SHP77 (cell line): ENCODE measurements at places on chromosomes 11 and 22.

GRCh38 chr22:48651981-48652538 lies 1175.6 kb downstream of the BRD1 start:
- peak; percentile 76 for DNase-seq

DNA sequence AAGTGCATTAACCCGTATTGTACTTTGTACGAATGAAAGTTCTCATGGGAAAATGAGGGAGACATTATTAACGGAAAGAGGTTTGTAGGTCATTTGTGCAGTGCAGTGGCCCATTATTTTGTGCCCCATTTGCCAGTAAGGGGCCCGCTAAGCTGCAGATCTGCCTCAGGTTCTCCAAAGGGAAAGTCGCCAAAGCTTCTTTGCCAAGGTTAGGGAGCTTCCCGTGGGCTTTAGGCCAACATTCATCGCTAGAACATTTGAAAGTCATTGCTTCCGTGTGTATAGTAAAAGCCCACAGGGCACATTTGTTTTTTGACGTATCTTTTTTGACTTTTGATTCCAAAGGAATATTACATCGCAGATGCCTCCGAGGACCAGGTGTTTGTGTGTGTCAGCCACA lies 61.0 kb upstream of the SORL1-AS1 start:
- no peak for DNase-seq

- no peak for DNase-seq
Observed at GRCh38 chr11:1759851-1760220, 3.9 kb downstream of the CTSD start.

DNA sequence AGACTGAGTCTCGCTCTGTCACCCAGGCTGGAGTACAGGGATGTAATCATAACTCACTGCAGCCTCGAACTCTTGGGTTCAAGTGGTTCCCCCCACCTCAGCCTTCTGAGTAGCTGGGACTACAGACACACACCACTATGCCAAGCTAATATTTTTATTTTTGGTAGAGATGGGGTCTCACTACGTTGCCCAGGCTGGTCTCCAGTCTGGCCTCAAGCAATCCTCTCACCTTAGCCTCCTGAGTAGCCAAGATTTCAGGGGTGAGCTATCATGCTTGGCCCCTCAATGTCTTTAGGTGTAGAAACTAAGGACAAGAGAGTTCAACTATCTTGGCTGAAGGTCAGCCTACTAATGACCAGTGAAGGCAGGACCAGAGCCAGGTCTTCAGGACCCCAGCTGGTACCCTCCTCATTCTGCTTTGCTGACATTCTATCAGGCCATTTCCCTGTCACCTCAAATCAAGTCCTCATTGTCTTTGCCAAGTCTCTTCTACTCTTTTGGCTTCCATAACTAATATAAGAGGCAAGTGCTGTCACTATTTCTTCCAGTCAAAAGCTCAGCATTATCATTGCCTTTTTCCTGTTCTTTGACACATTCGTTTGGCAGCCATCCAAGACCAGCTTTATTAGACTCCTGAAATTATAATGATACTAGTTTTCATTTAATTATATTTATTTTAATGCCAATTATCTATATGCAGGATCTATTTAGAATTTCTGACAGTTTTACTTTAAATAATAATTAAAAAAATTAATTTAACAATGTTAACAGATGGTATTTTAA lies 264.2 kb upstream of the PITPNB start:
- DNase-seq, result no peak

- no peak for DNase-seq
Observed at GRCh38 chr11:119584193-119585042, 144.6 kb downstream of the NECTIN1 start.

DNA sequence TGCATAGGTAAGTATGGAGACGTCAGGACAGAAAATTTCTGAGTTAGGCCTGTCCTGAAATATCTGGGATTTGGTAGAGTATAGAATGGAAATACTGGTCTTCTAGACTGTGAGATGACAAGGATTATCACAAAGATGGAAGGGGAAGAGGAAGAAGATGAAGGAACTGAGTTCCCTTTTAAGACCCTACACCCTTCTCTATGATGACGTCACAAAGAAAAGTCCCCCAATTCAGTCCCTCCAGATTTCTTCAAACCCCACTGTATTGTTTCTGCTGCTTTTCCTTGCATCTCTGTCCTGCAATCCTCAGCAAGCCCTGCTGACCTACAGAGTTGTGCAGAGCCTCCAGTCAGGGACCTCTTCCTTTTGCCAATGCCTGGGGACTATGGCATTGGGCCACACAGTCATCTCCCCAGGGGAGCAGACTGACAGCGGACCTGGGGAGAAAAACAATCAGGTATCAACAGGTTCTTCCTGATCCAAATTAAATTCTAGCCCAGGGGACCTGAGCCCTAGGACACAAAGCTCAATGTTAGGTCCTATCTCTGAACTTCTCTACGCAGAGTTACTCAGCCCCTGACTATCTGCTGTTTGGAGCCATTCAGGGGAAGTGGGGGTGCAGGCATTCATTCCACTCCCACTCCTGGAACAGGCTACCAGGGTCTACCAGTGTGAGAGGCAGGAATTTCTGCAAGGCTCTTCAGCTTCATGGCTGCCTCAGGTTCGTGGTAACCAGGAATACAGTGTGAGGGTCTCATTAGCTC lies 49.2 kb upstream of the POU2AF1 start:
- no peak for DNase-seq

DNA sequence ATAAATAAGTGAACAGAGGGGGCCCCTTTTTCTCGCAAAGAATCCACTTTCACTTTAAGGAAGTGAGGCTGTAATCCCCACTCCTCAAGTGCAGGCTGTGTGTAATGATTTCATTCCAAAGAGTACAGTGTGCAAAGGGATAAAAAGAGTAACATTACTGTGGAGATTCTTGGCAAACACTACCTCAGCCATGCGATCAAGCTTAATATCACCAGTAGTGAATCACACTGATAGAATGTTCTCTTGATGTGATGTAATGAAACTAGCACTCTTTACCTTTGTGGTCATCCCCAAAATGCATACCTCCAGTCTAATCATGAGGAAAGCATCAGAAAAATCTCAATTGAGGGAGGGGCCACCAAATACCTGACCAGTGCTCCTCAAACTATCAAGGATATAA lies 246.1 kb upstream of the CHORDC1 start:
- no peak for DNase-seq

DNA sequence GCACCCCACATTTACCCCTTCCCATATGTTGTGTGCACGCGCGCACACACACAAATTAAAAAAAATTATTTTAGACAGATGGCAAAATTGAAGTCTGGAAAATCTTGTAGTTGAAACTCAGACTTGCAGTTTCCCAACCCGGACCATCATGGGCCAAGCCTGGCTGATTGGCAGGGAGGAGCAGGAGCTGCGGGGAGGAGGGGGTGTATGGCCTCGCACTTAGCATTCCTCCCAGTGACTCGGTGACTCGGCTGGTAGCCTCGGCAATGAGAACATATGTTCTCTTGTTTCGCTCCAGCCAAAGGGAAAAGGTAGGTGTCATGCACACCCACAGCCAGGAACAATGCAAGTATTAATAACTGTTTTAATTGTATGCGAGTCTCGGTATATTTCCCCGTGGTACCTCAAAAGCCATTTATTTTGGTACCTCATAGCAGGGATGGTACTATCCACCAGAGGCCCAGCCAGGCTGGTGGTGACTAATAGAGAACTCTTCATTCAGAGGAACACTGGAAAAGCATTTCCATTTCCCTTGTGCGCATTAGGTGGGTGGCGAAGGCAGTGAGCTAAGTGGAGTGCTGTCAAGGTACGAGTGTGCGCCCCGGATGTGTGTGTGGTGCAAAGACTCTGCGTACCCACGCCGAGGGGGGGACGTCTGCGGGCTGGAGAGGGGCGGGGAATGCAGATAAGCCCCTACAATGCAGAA lies 92.5 kb downstream of the DSCAML1 start:
- DNase-seq, result peak; percentile 49

DNA sequence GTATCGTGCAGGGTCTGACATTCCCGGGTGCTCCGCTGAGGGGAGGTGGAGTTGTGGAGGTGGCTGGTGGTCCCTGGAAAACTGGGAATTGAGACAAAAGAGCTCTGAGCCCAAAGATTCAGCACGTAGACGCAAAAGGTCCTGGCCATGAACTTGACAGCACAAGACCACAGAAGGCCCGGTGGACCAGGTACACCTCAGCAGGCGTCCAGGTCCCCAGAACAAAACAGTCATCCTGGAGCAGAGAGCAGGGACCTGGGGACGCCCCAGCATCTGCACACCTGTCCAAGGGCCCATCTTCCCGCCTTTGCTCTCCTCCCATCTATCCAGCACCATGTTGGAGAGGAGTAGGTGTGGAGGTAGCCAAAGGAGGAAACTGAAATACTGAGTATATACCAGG lies 13.8 kb upstream of the MB start:
- DNase-seq, result no peak

DNA sequence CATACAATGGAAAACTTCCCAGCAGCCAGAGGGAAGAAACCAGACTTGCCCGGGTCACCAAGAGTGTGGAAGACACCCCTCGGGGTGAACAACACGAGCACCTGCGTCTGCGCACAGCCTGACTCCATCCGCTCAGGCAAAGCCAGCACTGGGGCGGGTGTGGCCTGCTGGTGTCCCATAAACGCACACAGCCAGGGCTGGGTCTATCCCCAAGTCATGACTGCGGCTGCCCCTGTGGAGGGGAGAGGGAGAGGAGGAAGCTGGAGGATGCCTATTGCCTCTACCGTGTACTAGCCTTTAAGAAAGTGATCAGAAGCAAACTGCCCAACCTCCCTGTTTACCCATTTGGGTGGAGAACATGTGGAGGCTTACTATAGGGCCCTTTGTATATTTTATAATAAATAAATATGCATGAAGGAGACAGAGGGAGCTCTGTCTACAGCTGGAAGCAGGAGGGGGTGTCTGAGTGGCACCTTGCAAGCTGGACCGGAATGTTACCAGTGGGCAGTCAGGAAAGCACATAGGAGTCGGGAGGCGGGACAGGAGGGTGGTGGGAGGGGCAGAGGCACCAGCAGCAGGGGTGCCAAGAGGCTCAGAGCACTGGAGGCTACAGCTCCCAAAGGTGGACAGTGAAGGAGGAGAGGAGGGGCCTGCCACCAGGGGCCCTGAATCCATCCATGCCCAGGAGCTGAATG lies 79.6 kb downstream of the PHF21B start:
- no peak for DNase-seq

GRCh38 chr11:26842478-26843282 lies 120.8 kb upstream of the SLC5A12 start:
- DNase-seq, result no peak

GRCh38 chr22:25067851-25068421 lies 115.4 kb downstream of the KIAA1671 start:
- DNase-seq, result peak; percentile 31

DNA sequence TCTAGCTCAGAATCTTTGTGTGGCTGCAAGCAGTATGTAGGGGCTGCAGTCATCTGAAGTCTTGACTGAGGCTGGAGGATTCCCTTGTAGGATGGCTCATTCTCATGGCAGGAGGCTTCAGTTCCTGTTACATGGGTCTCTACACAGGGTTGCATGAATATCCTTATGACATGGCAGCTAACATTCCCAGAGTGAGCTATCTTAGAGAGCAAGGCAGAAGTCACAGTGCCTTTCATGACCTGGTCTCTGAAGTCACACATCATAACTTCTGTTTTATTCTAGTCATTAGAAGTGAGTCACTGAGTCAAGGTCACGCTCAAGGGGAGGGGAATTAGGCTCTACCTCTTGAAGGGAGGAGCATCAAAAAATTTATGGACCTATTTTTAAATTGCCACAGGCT lies 10.3 kb upstream of the SPON1 start:
- DNase-seq, result no peak

DNA sequence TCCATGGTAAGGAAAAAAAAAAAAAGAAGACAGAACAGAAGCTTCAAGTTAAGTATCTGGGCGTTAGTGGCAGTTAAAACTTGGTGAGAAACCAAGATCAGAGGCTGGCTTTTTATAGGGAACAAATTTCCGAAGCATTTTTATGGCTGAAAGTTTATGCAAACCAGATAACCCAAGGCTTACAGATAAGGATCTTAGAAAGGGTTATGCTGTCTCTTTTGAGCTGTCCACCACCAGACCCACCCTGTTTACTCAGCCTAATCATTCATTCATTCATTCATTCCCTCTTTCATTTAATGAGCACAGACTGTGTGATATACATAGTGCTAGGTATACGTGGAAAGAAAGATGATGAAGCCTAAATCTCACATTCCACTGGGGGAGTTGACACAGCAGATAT lies 89.5 kb downstream of the ME3 start:
- DNase-seq, result no peak

- no peak for DNase-seq
Observed at GRCh38 chr11:44684859-44685281, 41.9 kb upstream of the TSPAN18 start.

DNA sequence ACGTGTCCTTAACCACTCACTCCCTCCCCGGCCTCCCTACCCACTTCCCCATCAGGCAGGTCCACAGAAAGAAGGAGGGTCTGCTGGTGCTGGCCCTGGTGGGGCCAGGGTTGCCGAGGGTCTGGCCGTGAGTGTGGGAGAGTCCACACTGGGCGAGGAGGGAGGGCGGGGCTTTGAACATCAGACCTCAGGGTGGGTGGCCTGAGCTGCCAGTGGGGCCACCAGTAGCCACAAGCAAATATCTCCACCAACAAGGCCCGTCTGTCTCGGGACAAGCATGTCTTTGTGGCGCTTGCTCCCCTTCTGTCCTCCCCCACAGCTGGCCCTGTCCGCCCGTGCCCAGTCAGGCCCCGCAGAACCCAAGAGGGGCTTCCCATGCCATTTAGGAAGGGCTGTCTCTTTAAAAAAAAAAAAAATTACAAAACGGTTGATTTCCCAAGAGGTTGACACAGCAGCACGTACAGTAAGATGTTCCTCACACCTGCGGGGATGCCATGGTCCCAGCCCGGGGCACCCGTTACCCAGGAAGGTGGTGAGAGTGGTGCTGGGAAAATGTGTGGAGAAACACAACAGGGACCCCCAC lies 17.7 kb upstream of the TALDO1 start:
- DNase-seq, result no peak

DNA sequence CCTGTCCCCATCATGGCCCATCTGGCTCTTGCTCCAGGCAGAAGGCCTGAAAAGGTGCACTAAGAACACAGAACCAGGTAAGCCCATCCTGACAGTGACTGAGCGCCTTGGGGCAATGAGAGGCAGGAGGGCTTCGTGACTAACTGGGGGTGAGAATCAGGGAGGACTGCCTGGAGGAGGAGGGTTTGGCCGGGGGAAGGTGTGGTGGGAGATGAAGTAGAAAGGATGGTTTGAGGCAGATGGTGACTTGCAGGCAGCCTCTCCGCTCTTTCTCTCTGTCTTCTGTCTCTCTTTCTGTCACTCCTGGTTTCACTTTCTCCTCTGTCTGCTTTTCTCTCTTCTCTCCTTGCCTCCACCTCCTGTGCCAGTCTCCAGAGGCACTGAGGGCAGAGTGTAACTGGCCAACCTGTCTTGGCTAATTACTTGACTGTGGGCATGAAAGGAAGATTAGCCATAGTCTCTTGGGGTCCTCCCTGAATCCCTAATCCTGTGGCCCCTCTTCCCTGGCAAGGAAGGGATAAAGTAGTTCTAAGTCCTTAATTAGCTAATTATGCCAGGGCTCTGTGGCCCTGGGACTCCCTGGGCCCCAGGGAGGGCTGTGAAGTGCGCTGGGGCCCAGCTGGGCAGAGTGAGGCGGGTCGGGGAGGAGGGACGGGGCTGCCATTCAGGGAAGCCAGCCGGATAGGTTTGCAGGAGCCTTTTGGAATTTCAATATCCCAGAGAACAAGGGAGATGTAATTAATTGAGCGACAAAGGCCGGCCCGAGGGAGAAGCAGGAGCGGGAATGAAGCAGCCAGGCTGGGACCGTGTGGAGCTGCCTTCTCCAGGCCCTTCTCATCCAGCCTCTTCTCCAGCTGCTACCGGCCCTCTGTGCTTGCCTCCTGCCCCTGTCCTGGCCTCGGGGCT lies 61.1 kb downstream of the CACNA1I start:
- DNase-seq, result no peak

- peak; percentile 37 for DNase-seq
Observed at GRCh38 chr11:110121204-110121603, 28.0 kb downstream of the ZC3H12C start.
